Activated naive CD8-positive, alpha-beta T cell treated with anti-CD3 and anti-CD28 coated beads for 36 hours (primary cell): ENCODE measurements at places on chromosomes 2 and 18.

DNA sequence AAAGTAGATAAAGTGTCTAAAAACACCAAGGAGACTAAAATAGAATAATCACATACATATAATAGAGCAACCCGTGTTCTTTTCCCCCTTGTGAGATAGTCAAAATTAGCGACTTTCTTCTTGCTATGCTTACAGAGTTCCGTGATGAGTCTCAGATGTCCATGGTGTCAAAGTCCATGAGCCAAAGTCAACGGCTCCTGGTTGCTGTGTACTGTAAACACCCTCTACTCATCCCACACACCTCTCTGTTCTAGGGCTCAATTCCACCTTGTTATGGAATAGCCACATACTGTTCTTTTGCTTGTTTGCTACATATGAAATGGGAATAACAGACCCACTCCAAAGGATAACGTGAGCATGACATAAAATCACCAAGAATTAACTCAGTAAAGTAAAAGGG lies 52.5 kb downstream of the GAREM1 start:
- no peak for DNase-seq

- DNase-seq = no peak
These were observed 182.4 kb upstream of the TANK start for GRCh38 chr2:160977854-160978253.

- no peak for DNase-seq
These were observed 197.4 kb downstream of the HAUS1 start for GRCh38 chr18:46301571-46301970.

DNA sequence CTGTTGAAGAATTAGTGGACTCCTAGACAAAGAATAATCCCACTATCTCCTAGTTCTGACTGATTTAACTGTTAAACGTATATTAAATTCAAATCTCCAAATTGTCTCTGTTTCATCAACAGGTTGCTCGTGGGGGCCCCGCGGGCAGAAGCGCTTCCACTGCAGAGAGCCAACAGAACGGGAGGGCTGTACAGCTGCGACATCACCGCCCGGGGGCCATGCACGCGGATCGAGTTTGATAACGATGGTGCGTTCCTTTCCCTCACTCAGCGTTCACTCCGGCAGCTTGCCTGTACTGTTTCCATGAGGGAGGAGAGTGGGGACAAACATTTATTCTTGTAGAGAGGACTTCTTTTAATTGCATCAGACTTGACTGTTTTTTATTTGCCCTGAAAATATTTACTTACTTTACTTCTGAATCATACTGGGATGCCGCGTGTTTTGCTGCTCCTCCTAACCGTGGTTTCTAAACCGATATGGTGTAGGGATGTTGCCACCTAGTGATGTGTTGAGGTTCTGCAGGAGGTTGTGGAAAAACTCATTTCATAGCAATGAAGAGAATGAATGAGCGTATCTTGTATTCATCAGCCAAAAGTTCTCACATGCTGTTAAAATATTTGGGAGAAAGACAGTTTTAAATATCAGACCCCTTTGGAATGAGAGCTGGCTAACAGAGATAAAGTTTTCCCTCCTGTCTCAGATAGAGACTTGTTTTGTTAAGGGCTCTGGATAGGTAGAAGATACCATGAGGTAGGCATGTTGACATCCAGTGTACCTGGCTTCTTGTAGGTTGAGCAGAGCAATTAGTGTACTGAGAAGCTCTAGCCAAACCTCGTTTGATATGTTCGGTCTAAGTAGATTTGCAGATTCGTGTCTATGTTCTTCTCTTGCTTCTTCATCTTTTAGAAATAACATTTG lies 38.3 kb downstream of the ITGA6 start:
- peak; percentile 58 for DNase-seq

- no peak for DNase-seq
These were observed 1.2 kb downstream of the GPD2 start for GRCh38 chr2:156437272-156437930.

GRCh38 chr18:8556424-8556823 lies 52.8 kb upstream of the RAB12 start:
- no peak for DNase-seq

GRCh38 chr18:8741117-8741516 lies 35.8 kb downstream of the MTCL1 start:
- DNase-seq = no peak

- DNase-seq = no peak
These were observed 228.9 kb downstream of the ZNF407 start for GRCh38 chr18:74826572-74826971.
